ENCODE measurements at places on chromosomes 2 and 18. TPM values are rescaled to one million over a fixed set of nuclear protein-coding genes. Genes with fewer than 3 reads are reported as not detected.

DNA sequence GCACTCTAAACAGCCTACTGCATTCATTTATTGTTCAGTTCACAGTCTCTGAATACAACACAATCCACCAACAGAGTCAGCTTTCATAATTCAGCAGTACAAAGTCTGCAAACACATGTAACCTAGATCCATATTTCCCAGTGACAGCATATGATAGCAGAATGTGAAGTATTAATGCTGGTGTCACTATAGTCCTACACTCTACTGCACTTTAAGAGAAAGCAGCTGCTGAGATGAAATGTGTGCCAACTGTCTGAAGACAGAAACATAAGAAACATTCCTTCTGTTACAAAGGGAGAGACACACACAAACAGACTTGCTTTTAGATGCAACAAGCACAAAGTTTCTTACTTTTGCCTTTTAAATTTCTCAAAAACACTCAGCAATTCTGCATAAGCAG is 441.8 kb downstream of the ZEB2 start:
- DNase-seq: no peak

- DNase-seq: no peak
Measured at GRCh38 chr18:45588376-45589355, 26.6 kb upstream of the SLC14A2 start.

DNA sequence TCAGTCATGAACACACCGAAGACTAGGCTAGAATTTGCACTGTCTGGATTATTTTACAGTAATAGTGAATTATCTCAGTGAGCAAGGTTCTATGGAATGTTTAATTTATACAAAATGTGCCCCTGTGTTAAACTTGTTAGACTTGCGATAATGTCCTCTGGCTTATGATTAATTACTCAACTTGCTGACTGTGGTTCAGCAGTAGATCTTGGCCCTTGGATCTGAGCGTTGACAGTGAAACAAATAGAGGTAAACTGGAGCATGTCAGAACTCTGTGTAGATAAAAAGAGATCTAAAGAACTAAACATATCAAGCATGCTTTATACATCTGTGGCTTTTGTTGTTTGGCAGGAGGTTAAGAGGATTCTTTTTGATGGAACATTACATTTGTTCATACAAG is 407.6 kb downstream of the DSEL start:
- DNase-seq: no peak

- peak; percentile 39 for DNase-seq
Measured at GRCh38 chr2:84495539-84496146, 20.7 kb upstream of the DNAH6 start.

DNA sequence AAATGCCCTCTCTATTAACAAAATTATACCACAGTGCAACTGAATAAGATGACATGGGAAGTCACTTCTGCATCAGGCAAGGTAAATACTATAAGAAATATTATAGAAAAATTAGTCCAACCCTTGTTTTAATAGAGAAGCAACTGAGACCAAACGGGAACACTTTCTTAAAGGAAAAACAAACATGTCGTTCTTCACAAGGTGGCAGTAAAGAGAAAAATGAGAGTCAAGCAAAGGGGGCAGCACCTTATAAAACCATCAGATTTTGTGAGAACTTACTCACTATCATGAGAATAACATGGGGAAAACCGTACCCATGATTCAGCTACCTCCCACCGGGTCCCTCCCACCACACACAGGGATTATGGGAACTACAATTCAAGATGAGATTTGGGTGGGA is 481.7 kb upstream of the CRIM1 start:
- DNase-seq: no peak

- DNase-seq: no peak
Measured at GRCh38 chr18:31591113-31591512, 564 bp upstream of the TTR start.

GRCh38 chr18:35933982-35934381 is 38.5 kb upstream of the RMP24 start:
- no peak for DNase-seq

- no peak for DNase-seq
Measured at GRCh38 chr2:121294881-121295840, 10.2 kb upstream of the TFCP2L1 start.

GRCh38 chr2:1755436-1756191 is 11.3 kb upstream of the PXDN start:
- DNase-seq: no peak

DNA sequence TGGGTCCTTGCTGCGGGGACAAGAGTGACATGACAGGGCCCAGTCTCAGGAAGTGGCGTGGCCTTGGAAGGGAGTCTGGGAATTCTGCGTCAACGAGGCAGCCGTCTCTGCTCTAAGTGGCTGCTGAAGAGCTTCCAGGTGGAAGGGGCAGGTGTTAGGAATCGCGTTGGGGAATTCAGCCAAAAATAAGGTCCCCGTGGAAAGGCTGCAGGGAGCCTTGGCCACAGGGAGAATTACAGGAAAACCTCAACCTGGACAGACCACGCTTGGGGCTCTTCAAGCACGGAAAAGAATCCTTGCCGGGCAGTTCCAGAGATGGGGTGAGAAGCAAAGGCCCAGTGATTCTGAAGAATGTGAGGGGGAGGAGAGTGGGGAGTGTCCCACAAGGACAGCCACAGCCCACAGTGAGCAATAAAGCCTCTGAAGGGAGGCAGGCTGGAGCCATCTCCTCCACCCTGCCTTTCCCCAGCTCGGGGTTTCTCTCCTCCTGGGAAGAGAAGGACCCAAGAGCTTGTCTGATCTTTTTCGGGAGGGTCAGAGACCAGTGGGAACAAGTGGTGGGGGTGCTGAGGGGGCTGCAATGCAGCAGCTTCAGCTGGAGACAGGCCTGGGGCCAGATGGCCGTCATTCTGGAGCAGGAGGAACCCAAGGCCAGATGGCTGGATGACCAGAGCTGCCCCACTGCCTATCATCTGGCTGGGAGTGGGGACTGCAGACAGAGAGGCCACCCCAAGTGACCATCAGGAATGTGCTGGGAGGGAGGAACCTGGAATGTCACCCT is 106.4 kb upstream of the SMAD2 start:
- no peak for DNase-seq

GRCh38 chr2:174259981-174260380 is 11.6 kb upstream of the OLA1 start:
- DNase-seq: no peak

DNA sequence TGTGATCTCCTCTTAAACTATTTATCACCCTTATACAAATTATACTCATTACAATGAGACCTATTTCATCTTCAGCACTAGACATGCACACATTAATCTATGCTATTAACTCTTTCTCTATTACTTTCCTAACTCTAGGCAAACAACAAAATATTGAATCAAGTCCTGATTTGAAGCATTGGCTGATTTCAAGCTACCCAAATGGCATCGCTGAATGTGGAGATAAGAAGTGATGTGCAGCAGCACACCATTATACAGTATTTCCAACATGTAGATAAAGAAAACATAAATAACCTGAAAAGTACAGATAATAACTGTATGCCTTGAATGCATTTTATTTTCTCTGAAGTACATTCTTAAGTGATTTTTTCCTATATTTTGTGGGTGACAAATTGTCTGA is 268.6 kb upstream of the GULP1 start:
- DNase-seq: no peak

DNA sequence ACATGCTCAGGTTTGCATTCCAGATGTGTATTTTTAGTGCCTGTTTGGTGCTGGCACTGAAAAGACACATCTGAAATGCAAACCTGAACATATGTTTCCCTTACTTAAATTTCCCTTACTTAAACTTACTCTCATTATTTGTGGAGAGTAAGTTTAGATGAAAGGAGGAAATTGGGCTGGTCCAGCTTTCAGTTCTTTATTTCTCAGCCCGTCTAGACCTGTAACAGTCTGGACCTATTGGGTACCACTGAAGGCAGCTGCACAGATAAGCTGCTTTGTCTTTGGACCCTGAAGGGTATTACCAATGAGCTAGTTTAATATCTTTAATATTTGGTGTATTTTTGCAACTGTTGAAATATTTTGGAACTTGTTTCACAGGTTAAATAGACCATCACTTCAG is 17.0 kb upstream of the DSG3 start:
- no peak for DNase-seq

DNA sequence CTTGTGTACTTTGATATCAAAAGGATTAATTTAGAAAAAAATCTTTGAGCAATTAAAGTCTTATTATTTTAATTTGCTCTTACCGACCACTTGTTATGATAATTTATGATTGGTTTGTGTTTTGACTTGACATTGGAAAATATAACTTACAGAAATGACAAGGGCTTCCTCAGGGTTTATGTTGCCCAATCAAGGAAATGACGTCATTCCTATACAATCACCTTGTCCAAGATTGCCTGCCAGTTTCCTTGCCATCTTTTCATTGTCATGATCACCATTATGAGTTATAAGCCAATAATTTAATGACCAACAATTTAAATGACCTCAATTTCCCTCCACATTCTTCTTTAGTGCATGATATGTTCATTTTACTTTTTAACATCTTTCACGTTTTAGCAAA is 351.8 kb upstream of the TMEFF2 start:
- no peak for DNase-seq

DNA sequence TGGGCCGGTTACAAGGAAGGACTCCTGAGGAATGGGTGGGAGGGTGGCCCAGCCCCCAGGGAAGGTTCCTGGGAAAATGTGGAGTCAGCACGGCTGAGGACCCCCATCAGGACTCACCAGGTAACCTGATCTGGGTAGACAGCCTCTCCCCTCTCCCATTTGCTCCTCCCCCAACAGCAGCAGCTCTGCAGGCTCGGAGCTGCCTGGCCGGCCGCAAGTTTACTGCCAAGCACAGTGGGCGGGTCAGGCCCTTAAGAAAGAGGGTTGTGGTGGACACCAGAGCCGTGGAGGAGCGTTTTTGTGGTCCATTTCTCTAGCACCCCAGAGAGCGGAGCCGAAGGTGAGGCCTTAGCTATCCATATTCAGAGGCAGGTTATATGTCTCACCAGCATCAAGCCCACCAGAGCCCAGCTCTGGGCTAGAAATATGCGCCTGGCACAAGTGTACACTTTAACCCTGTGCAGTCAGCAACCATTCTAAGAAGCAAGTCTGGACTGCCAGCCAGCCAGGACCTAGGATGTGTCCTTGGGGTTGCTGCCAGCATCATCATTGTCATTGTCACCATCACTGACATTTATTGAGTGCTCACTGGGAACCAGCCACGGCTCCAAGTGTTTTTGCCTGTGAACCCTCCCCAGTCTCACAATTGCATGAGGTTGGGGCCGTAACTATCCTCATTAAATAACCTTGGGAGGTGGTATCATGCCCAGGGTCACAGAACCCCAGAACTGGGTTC is 190.1 kb downstream of the KLHL29 start:
- DNase-seq: no peak

GRCh38 chr2:130352237-130352636 is 3.6 kb upstream of the PTPN18 start:
- no peak for DNase-seq

GRCh38 chr2:119290859-119291587 is 67.4 kb downstream of the STEAP3 start:
- peak; percentile 66 for DNase-seq

DNA sequence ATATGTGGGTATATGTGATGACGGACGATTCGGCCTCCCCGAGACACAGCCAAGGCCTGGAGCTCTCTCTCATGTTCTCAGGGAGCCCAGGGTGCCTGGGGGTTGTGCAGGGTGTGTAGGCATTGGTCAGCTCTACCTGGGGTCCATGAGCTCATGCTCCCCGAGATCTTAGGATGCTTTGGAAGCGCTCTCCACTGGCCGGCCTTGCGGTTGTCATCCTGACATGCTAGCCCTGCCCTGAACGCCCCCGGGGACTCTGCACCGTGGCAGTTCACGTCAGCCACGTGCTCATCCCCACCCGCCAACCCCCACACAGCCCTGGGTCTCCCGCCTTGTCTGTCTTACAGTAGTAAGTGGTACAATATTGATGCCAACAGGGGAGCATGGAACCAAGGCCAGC is 67.8 kb downstream of the RTP5 start:
- no peak for DNase-seq

CTAGE1 gene
- total RNA-seq: not detected

LINC00305 gene
- not detected for total RNA-seq

XIRP2 gene
- total RNA-seq: not detected

LRRC30 gene
- not detected for total RNA-seq

PLGLB2 gene
- 0.92 TPM for total RNA-seq

BOLL gene
- not detected for total RNA-seq

MERTK gene
- not detected for total RNA-seq

ABHD1 gene
- 1.0 TPM for total RNA-seq

LOXHD1 gene
- total RNA-seq: 0.19 TPM

AGXT gene
- not detected for total RNA-seq

CNGA3 gene
- total RNA-seq: not detected

CFC1 gene
- not detected for total RNA-seq

CNDP1 gene
- total RNA-seq: 0.44 TPM
